Stimulated activated CD8-positive, alpha-beta memory T cell treated with anti-CD3 and anti-CD28 coated beads, Interleukin-4, amount 100 ng/mL, for 24 hours (primary cell): ENCODE measurements at places on chromosomes 1 and 21.

DNA sequence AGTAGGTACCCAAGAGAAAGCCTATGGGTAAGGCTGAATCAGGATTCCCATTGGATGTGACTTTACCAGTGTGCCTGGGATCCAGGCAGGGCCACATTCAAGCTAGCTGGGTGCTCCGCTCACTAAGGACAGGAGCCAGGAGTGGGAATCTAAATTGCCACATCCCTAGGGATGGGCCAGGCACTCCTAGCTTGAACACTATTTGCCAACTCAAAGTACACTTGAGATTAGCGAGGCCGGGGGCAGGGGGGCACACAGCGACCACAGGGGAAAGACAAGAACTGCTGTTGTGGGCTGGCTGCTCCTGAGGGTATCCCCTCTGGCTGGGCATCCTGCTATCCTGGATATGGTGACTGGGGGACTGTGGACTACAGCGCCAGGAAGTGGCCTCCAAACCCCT lies 4.3 kb downstream of the SLC45A3 start:
- no peak for DNase-seq

DNA sequence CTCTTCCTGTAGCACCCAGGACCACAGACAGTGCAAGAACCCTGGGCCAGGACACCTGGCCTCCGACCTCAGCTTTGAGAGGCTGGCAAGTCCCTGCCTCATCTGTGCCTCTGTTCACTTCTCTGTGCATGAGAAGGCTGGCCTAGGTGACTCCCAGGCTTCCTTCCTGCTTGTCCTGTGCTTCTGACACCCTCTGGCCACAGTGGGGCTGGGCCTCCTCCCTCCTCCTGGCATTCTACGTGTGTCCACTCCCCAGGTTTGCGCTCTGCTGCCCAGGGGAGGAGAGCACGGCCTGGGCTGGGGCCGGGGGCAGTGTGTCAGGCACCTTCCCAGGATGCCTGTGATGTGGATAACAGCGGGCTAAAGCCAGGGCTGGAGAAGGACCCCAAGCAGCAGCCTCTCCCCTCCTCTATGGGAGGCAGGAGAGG lies 30.3 kb upstream of the PKP1 start:
- no peak for DNase-seq

DNA sequence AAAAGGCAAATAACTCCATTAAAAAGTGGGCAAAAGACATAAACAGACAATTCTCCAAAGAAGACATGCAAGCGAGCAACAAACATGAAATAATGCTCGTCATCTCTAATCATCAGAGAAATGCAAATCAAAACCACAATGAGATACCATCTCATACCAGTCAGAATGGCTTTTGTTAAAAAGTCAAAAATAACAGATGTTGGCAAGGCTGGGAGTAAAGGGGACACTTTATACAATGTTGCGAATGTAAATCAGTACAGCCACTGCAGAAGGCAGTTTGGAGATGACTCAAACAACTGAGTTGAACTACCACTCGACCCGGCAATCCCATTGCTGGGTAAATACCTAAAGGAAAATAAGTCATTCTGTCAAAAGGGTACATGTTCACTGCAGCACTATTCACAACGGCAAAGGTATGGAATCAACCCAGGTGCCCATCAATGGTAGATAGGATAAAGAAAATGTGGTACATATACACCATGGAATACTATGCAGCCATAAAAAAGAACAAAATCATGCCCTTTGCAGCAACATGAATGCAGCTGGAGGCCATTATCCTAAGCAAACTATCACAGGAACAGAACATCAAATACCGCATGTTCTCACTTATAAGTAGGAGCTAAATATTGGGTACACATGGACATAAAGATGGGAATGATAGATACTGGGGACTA lies 25.9 kb downstream of the TSPAN2 start:
- DNase-seq = no peak

DNA sequence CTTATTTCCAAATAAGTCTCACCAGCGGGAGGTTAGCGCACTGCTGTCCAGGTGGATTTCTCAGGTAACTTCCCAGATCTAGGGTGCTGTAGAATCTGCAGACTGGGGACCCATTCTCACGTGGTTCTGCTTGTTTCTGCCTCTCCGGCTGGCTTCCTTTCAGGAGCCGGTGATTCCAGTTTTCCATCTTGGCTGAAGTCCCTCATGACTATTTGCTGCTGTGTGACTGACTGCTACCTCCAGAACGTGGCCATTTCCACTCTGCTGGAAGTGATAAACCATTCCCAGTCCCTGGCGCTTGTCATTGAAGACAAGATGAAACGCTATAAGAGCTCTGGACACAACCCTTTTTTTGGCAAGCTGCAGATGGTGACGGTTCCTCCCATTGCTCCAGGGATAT lies 76.0 kb downstream of the DOP1B start:
- DNase-seq = no peak

- no peak for DNase-seq
Measured at GRCh38 chr1:228804173-228804572, 68.9 kb downstream of the RHOU start.
